ENCODE measurements at places on chromosomes 12 and 14.
A peak's percentile ranks its signal among the peaks of the same experiment; 100 is the strongest.

- no peak for DNase-seq
These were observed 17.5 kb downstream of the MTA1 start for GRCh38 chr14:105436891-105437722.

DNA sequence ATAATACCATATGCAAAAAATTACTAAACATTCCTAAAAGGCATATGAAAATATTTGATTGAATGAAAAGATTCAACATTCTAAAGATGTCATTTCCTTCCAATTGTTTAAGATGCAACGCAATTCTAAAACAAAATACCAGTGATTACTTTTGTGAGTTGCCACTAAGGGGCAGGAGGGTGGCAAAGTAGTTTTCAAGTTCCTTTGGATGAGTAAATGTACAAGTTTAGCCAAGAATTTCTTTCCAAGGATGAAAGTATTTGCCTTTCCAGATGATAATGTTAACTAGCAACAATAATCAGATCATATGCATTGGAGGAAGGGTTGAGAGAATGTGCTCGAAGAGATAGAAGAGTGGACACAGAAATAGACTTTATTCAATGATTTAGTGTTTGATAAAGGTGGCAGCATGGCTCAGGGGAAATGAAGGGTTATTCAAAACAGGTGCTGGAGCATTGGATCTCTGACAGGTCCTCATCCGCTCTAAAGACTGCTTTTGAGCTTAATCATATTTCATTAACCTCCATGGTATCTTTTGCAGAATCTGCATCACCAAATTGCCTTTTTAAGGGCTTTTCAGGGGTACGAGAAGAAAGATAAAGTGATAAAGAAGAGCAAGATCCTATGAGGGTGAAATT, 678.5 kb upstream of the TBX3 start:
- DNase-seq, result no peak

- DNase-seq, result no peak
These were observed 250.1 kb downstream of the NUAK1 start for GRCh38 chr12:105888696-105889095.

DNA sequence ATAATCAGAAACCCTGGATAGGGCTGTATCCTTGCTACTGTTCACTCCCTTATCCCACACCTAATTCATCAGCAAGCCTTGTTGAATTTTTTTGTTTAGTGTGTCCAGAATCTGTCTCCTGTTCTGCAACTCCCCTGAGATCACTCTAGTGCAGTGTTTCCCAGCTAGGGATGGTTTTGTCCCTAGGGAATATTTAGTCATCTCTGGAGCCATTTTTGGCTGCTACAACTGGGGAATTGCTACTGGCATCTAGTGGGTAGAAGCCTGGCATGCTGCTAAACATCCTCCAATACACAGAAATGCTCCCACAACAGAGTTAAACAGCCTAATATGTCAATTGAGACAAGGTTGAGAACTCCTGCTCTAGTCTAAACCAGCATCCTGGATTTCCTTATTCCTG, 248.0 kb downstream of the NPAS3 start:
- DNase-seq, result no peak

DNA sequence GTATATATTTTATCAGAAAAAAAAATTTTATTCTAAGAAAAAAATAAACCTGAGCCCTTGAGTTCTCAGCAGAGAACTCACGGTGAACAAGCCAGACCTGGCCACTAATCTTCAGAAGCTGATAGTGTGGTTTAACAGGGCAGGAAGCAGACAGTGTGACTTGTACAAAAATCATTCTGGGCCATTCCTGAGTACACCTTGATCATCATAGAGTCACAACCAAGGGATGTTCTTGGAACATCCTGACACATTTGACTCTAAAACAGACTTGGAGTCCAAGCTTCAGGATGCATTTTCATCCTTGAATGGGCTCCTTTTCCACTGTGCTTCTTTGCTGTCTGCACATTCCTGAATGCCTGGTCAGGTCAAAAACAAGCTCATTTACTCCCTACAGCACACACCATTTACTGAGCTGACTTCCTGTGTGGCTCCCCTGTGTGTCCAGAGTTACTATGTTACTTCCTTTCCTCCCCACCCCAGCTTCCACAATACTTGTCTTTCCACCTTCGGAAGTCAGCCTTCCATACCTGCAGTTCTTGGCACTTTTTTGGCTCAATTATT, 112.0 kb downstream of the ANO6 start:
- no peak for DNase-seq

GRCh38 chr12:111780615-111781014, 13.9 kb downstream of the ALDH2 start:
- DNase-seq, result no peak

DNA sequence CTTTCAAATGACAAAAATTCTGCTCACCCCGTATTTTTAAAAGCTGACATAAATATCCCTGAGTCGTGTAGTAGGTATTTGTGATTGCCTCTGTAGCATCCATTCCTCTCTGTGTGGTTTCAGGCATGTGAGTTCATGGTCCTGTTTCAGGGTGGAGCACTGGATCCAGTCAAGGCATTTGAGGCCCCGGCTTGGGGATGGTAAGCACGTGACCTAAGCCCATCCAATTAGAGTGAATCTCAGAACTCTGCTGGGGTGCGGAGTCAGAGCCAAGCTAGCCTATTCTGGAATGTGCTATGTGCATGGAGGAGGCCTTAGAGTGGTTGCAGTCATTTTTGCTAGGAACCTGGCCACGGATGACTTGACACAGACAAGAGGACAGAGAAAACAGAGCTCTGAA, 4.3 kb upstream of the CSRP2 start:
- DNase-seq, result no peak

DNA sequence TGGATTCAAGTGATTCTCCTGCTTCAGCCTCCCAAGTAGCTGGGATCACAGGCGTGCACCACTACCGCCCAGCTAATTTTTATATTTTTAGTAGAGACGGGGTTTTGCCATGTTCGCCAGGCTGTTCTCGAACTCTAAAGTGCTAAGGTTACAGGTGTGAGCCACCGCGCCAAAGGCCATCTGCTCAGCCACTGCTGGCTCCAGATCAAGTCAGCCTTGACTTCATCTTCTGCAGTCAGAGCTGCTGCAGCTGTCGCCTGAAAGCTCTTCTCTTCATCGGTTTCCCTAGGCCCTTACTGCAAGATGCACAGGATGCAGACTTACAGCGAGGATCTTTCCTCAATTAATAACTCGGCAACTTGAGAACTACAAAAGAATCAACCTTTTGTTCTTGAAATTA, 66.8 kb downstream of the CLIP1 start:
- no peak for DNase-seq

- no peak for DNase-seq
These were observed 41.5 kb downstream of the GXYLT1 start for GRCh38 chr12:42103155-42103554.

- DNase-seq, result no peak
These were observed 145.9 kb upstream of the VASH1 start for GRCh38 chr14:76615331-76615730.

- no peak for DNase-seq
These were observed 88.2 kb upstream of the SLC38A2 start for GRCh38 chr12:46460682-46461210.

- DNase-seq, result no peak
These were observed 4.5 kb upstream of the AQP2 start for GRCh38 chr12:49946086-49946485.

- no peak for DNase-seq
These were observed 44.2 kb downstream of the CLMN start for GRCh38 chr14:95275494-95275893.

- no peak for DNase-seq
These were observed 21.9 kb downstream of the OR6J1 start for GRCh38 chr14:22622255-22622654.

DNA sequence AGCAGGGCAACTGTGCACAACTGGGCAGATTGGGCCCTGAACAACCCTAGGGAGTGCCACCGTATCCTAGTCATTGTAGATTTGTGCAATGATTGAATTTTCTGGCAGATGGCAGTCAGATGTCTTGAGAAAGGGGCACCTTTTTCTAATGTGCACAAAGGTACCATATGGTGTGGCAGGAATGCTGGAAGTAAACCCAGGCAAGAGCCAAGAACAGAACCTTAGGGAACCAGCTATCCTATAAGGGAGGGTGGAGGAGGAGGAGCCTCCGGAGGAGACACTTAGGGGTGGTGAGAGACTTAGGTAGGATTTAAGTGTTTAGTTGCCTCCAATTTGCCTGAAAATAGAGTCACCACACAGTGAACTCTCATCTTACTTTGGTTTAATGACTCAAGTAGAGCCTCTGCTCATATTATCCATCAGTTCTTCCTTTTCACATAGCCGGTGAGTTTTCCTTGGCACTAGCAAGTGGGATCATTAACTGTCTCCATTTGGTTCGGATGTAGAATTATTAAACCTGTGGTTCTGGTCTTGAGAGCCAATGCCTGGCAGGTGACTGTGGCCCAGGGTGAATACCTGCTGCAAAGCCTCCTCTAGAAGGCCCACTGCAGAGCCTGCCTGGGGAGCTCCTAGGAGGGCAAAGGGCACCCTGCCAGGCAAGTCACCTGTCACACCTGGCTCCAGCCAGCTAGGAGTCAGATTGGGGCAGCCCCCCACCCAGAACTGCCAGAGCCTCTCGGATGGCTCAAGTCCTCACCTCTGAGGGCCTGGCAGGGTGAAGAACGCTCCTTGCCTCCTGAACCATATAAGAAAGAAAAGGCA, 184.4 kb upstream of the HIF1A start:
- DNase-seq, result no peak

DNA sequence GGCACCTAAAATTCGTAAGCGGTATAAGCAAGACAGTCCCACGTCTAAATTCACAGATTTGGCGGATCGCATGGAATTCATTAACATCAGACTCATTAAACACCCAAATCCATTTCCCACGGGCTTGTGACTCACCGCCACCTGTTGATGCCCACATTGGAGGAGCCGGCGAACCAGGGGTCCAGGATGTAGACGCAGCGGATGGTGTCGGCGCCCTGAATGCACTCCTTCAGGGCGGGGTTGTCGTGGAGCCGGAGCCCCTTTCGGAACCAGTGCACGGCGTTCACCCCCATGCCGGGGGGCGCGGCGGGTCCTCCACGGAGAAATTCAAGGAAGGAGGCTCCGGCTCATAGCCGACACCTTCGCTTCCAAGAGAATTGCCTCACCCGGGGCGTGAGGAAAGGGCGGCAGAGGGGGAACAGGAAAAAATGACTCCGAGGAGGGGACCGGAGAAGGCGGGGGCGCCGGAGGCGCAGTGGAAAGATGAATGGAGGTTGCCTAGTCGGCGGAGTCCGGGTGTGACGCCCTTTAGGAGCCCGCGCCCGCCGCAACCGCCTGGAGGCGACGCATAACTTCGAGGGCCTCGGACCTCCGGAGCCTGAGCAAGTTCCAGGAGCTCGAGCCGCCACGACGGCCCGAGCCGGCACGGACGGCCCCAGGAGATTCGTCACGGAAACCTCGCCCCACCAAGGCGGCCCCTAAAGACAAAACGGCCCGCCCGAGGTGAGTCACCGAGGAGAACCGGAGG, 506 bp downstream of the CRY1 start:
- peak; percentile 71 for DNase-seq

DNA sequence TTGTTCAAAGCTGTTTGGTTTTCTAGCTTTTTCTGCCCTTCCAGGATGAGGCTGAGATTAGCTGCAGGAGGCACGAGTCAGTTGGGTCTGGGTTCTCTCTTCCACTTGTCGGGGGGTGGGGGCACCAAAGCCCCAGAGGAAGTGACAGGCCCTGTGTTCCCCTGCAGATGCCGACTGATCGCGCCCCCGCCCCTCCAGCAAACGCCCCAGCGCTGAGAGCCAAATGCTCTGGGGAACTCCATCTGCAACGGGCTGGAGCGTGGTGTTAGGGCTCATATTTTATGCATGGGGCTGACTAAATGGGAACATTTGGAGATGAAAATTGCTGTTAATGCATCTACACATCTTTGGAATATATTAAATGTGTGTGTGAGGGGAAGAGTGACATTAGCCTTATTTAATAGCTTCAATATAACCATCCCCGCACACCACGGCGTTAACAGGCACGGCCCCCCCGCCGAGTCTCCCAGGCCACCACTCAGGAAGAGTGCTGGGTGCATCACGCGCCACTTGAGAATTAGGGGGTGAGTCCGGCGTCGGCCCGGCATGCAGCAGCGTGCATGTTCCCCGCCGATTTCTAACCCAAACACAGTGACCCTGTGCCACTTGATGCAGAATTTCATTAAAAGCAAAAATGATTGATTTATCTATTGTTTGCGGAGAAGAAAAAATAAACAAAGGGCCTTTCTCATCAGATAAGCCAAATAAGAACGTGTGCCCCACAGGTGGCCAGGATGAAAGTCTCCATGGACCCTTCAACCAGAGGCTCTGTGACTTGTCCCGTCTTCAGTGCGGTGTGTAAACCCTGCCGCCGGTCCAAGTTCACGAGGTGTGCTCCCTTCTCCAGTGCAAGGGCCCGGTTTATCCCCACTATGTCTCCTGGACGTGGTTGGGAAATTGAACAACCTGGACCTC, 165.0 kb upstream of the RTL1 start:
- DNase-seq, result no peak

DNA sequence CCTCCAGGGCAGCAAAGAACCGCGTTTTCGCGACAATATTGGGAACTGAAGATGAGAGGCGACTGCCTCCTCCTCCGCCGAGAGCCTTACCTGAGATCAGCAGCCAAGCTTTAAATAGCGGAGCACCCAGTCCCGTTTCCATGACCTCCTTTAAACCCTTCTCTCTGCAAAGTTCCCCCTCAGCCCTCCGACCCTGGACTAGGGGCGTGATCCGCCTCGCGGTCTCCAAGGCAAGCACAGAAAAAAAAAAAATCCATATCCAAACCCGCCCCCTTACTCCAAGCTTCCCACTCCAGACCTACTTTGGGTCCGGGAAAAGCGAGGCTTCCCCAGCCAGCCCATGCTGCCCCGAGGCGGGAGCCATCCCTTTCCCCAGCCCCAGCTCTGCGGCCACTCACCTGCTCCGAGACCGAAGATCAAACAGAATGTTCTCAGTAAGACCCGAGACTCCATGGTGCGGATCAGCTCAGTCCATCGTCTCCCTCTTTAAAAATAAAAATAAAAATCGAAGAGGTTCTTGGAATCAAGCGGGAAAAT, 630 bp downstream of the NELL2 start:
- DNase-seq, result no peak

DNA sequence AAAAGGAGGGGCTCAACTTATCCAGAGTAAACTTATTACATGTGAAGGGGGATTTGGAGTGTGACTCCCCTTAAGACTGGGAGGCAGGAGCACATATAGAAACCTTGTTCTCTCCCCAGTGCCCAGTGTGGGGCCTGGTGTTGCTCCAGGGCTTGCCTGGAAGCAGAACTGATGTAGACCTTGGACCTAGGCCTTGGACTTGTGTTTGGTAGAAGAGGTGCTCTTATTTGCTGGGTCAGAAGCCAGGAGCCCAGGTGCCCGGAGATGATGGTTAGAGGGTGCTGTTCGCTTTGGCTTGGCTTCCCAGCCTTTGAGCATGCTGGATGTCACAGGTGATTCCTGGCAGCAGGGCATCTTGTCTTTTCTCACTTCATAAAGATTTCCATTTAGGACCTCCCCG, 110.4 kb downstream of the SMOC1 start:
- DNase-seq, result no peak

DNA sequence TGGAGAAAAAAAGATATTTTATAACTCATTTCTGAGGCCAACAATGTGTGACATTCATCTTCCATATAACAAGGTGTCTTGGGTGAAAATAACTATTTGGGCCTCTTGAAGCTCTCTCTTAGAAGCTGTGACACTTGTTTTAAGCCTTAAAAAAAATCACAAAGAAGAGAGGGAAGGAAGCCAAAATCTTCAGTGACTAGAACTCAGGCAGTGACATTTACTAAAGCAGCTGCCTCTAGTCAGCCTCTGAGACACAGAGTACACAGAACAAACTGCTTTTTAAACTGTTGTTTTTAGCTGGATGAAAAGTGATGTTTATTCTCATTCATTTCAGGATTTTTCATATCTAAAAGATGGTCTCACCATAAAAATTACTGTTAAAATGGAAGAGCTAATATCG, 793.6 kb downstream of the GALC start:
- DNase-seq, result no peak

All from stimulated activated CD8-positive, alpha-beta memory T cell treated with anti-CD3 and anti-CD28 coated beads, Interleukin-12 subunit alpha, Interleukin-12 subunit beta, amount 100 ng/mL, for 1 hour (primary cell).